WERI-Rb-1 (cell line): ENCODE measurements at places on chromosomes 6 and 20.

GRCh38 chr20:17938871-17939619, 29.5 kb downstream of the SNX5 start:
- DNase-seq = peak; percentile 89

DNA sequence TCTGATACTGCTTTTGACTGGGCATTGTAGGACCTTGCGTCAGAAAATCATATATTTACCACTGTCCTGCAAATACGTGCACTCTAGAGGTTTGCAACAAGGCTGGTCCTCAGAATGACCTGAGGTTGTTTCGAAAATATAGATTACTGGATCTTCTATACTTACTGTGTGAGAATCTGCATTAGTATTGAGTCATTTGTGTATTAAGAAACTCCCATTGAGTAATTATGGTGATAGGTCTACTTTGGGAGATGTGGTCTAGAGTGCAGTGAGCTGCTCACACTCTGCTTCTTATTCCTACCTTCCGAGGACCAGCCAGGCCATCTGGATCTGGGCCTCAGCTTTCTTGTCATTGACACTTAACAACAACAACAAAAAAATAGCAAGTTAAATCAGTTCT, 9.6 kb downstream of the KLHL32 start:
- DNase-seq = no peak

- no peak for DNase-seq
These were observed 67.6 kb upstream of the MTHFD1L start for GRCh38 chr6:150797949-150798348.

- no peak for DNase-seq
These were observed 172.8 kb upstream of the SPTLC3 start for GRCh38 chr20:12835999-12836398.
